CD4-positive, alpha-beta T cell treated with Interferon alpha-2 for 1 hour (primary cell): ENCODE measurements at places on chromosomes 3 and 15.

GRCh38 chr3:27560484-27561056, 76.4 kb upstream of the SLC4A7 start:
- peak; percentile 23 for DNase-seq

DNA sequence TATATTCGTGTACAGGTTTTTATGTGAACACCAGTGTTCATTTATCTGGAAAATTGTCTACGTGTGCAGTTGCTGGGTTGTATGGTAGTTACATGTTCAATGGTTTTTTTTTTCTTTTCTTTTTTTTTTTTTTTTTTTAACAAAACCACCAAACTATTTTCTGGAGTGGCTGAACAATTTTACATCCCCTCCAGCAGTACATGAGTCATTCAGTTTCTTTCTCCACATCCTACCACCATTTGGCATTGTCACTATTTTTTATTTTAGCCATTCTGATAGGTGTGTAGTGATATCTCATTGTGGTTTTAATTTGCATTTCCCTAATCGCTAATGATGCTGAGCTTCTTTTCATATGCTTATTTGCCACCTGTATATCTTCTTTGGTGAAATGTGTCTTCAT, 256.3 kb upstream of the EOMES start:
- no peak for DNase-seq

DNA sequence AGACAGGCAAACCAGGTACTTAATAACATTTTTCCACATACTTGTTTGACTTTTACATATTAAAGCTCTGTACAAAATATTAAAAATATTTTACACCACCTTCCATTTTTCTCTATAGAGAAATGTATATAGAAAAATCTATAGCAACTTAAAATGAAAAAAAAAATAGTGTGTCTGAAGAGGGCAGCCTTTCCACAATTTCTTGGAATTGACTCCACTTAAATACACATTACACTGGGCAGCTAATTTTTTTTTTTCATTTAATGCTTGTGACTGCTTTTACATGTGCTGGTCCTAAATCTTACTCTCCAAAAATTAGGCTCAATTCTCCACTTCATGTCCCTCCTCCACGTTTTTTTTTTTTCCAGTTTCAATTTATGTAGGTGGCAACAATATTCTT, 427.0 kb upstream of the RBMS3 start:
- DNase-seq, result no peak

GRCh38 chr3:60980342-60980692, 270.9 kb downstream of the FHIT start:
- DNase-seq, result no peak

- DNase-seq, result no peak
Observed at GRCh38 chr15:67184208-67184925, 70.1 kb downstream of the AAGAB start.

DNA sequence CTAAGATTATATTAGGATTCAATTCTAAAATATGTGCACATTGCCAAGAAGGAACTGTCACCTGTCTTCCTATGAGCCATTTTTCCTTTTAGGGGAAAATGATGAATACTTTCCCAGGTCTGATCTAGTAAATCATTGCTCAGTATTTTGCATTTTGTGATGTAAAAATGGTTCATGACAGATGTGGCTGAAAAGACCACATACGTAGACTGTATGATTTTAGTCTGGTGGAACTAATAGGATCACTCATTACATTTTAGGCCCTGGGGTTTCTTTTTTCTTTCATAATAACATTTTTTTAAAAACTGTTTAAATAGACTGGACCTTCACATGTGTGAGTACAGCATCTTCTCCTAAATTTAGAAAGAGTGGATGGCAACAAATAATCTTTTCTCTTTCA, 201.7 kb upstream of the MLF1 start:
- no peak for DNase-seq
